ENCODE measurements at places on chromosomes 16 and 17.

- DNase-seq: no peak
Observed at GRCh38 chr17:74769856-74770497, 6.2 kb downstream of the NAT9 start.

DNA sequence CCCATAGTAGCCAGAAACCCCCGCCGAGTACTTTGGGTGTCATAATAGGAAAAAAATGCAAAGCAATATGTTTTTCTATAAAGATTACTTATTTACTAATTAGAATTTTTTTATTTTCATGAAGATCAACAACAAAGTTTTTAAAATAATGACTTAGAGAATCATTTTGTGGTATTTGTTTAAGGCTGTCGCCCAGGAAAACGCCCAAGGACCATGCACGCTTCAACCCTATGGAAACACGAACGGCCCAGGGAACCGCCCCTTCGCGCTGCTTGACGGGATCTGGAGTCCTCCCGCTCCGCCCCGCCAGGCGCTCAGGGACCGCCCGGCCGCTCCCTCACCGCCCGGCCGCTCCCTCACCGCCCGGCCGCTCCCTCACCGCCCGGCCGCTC, 408 bp upstream of the KPNA2 start:
- peak; percentile 93 for DNase-seq

DNA sequence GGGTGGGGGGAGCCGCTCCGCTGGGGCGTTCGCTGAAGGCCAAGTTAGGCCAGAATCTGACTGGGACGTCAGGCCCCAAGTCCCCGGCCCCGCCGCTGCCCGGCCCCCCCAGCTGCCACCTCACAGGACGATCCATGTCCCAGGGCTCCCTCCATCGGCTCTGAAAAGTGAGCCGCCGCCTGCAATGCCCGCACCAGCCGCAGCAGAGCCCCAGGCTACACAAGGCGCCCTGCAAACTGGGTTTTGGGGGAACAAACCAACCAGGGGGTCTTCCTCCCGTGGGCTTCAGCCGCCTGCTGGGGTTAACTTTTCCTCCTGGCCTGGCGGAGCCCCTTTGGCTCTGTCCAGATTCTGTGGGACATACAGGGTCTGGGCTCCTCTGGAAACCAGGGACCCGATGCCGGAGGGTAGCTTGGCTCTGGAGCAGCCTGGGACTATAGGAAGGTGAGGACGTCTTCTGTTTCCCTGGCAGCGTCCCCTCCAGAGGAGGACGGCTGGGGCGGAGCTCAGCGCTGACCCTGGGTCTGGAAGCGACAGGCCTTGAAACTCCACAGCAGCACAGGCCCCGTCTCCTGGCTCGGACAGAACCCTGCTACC, 835 bp downstream of the NME4 start:
- peak; percentile 24 for DNase-seq

- DNase-seq: no peak
Observed at GRCh38 chr16:7653746-7654461, 321.3 kb downstream of the RBFOX1 start.

- DNase-seq: no peak
Observed at GRCh38 chr16:13936596-13937081, 16.7 kb downstream of the ERCC4 start.

- no peak for DNase-seq
Observed at GRCh38 chr17:77242118-77242851, 101.5 kb downstream of the SEC14L1 start.

- no peak for DNase-seq
Observed at GRCh38 chr17:7218166-7218565, 1.5 kb downstream of the DLG4 start.

DNA sequence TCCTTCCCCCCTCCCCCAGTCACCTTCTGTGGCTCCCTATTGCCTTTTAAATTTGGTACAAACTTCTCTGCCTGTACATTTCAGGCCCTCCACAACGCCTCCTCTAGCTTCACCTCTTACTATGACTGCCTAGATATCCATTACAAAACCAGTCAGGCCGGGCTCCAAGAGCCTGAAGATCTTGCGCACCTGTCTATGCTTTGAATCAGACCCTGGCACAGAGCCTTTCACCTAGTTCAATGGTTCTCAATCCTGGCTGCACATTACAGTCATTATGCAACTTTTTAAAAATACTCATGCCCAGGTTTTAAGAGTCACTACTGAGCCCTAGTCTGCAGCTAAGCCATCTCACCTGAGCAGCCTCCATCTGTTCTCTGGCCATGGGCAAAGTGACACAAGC, 1.6 kb upstream of the GAS7 start:
- no peak for DNase-seq

DNA sequence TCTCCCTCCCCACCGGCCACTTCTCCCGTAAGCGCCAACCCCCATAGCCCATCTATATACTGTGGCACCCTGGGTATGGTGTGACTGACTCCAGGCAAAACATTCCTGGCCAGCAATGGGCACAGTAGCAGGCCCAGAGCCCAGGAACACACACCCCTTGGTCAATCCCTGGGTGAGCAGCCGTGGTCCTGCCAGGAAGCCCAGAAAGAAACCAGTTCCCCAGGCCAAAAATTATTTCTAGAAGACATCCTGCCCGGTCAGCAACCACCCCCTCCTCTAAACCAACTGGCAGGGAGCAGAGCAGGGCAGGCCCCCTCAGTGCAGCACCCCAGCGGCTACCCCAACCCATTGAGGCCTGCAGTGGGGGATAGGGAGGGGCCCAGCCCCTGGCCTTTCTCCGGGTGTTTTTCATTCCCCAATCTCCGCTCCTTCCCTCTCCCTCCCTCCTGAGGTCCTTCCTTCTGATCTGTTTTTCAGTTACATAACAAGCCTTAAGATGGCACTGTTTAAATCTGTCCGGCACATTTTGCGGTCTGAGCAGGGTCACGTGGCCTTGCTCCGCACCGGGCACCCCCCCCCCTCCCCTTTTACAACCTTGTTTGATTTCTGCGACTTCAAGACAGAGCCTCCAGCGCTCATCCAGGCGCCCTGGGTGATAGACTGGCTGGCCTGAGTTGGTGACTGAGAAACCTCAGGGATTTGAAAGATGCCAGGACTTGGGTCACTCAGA, 2.0 kb downstream of the NPTX1 start:
- DNase-seq: no peak

DNA sequence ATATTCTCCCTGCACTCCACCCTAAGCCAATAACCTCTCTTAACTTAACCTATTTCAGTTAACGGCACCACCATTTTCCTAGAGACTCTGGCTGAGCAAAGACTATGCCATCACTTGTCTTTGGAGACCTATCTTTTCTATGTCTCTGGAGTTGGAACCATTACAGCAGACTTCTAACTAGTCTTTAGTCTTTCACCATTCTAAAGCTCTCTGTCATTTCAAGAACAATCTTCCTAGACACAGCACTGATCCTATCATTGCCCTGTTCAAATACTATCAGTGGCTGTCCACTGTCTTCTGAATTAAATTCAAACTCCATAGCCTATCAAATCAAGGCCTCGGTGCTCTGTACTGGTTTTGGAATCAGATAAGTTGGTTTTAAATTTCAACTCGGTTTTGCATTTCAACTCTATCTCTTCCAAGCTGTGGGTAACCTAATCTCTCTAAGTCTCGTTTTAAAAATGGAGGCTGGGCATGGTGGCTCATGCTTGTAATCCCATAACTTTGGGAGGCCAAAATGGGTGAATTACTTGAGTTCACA, 31.9 kb downstream of the RNF43 start:
- DNase-seq: no peak

GRCh38 chr17:40535924-40536294, 29.4 kb downstream of the CCR7 start:
- DNase-seq: no peak

- DNase-seq: no peak
Observed at GRCh38 chr17:50513495-50513894, 5.3 kb downstream of the MYCBPAP start.

GRCh38 chr17:15920758-15921239, 24.1 kb upstream of the ADORA2B start:
- DNase-seq: no peak

GRCh38 chr16:81492311-81492761, 47.7 kb downstream of the CMIP start:
- no peak for DNase-seq

DNA sequence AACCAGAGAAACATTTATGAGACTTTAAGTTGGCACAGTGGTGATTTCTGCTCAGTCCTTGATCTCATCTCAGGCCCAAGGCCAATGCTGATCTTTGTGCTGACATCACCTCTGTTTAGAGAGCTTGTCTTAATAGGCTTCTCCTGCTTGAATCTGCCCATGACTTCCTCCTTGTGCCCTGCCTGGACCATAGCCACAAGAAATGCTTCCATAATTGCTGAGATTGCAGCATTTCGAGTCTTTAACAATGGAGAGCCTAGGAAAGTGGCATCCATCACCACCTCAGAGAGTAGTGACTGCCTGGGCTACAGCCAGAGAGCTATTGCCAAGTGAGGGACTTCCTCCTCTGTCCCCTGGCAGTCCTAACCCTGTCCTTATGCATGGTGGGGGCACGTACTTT, 25.1 kb upstream of the MMP2 start:
- DNase-seq: no peak

DNA sequence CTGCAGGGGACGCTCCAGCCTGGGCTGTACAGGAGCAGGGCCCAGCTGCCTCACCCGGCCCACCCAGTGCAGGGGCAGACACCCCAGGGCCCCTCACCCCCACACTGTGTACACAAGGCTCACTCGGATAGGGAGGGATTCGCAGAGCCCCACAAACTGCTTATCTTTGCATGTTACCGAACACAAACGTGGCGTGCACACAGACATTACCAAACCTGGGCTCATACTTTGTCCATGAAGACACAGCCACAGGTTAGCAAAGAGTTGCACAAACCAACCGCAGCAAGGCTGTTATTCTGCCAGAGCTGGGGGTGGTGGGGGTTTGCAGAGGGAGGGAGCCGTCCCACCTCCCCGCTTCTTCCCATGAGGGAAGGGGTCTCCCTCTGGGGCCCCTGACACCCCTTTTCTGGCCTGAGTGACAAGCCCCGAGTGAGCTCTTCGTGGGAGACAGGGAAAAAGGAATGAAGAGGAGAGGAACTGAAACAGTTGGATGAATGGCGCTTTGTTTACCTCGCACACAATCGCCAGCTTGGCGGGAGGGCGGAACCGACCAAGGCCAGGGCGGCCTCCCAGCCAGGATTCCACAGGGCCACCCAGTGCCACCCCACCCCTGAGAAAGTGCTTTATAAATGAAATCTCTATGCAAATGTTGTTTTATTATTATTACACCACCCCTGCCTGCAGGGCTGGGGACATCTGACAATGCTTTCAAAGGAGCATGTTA, 434 bp upstream of the CPSF4L start:
- no peak for DNase-seq

GRCh38 chr17:75090871-75091854, 3.4 kb downstream of the SLC16A5 start:
- no peak for DNase-seq

DNA sequence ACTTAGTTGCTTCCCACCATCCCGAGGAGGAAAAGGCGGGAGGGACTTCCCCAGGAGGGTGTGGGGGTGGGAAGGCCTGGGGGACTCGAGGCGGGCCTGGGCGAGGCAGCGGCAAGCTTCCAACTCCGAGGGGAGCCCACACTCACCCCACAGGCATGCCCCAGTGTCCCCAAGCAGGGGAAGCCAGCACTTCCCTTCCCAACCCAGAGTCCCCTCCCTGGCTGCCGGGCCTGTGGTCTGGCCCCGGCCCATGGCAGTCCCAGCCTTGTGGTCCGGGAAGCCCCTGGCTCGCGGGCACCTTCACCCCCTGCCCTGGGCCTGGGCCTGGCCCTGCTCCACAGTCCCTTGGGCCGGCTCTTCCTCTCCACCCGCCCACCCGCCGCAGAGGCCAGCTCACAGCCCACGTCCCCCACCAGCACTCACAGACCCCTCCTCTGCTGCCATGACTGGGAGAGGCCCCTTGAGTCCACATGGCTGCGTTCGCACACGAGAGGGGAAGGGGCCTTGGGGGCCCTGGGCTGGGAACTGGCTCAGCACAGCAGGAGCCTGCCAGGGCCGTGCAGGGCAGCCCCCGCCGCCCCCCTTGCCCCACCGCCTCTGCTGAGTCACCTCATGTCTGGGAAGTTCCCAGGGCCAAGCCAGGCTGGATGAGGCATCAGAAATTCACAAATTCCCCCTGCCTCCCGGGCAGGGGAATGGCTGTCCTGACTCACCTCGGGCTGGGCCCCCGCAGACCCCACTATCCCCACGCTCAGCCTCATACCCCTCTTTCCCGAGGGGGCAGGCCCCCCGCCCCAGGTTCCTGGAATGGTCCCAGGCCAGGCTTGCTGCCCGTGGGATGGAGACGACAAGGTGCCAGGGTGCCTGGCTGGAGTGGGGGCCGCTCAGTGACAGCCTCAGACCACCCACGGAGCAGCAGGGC, 27.8 kb downstream of the BAHCC1 start:
- no peak for DNase-seq

DNA sequence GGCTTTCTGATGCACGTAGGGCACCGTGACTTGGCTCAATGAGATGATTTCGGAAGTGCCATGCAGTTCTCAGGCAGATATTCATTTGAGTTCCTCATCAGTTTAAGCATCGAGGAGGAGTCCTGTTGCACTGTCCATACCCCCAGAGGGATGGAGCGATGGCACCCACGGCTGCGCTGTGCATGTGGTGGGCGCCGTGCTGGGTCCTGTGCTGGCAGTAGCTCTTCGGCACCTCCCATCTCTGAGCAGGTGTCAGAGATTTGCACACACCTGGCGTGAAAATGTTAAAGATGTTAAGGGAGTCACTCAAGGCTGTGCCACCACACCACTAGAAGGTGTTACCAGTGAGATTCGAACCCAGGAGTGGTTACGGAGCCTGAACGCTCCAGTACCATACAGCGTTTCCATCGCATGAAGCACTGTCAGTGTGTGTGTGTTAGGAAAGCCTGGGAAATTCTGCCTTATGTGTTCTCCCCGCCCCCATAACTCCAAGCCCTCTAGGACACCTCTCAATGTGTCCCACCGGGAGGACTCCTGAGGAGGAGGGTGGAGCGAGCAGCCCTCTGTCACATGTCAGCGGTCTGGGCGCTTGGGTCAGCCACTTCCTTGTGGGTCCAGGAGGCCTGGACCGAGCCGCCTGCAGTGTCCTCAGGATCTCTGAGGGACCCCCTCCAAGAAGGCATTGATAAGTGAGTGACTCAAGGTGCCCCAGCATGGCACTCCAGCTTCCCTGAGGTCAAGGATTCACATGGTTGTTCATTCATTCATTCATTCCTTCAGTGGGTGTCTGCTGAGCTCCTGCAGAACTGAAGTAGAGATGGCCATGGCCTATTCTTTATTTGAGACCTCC, 3.8 kb downstream of the MRC2 start:
- no peak for DNase-seq

DNA sequence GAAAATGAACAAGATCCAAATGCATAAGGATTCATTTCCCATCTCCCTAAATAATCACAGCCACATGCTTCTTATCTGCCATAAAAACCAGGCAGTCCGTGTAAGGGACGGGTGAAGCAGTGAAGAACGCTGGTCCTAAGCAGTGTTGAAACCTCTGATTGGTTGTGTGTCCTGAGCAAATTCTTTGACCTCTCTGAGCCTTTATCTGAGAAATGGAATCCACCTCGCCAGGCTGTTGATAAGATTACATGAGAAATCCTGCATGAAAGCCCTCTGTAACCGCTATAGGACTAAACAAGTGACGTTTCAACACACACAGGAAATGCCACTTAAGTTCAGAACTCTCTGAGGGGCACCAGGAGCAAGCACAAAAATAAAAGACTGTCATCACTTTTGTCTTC, 26.8 kb downstream of the GAS7 start:
- no peak for DNase-seq

GRCh38 chr17:46928467-46929261, 5.7 kb downstream of the GOSR2 start:
- no peak for DNase-seq

- no peak for DNase-seq
Observed at GRCh38 chr17:21171309-21171922, 42.5 kb downstream of the TMEM11 start.
